Stimulated activated CD4-positive, alpha-beta T cell treated with anti-CD3 and anti-CD28 coated beads, Interleukin-1b, Interleukin-23, amount 100 ng/mL, for 48 hours (primary cell): ENCODE measurements at places on chromosomes 6 and 20.

GRCh38 chr20:60113771-60114170, 155.5 kb downstream of the CDH26 start:
- no peak for DNase-seq

GRCh38 chr6:155248008-155249001, 15.5 kb upstream of the CLDN20 start:
- DNase-seq: peak; percentile 19

DNA sequence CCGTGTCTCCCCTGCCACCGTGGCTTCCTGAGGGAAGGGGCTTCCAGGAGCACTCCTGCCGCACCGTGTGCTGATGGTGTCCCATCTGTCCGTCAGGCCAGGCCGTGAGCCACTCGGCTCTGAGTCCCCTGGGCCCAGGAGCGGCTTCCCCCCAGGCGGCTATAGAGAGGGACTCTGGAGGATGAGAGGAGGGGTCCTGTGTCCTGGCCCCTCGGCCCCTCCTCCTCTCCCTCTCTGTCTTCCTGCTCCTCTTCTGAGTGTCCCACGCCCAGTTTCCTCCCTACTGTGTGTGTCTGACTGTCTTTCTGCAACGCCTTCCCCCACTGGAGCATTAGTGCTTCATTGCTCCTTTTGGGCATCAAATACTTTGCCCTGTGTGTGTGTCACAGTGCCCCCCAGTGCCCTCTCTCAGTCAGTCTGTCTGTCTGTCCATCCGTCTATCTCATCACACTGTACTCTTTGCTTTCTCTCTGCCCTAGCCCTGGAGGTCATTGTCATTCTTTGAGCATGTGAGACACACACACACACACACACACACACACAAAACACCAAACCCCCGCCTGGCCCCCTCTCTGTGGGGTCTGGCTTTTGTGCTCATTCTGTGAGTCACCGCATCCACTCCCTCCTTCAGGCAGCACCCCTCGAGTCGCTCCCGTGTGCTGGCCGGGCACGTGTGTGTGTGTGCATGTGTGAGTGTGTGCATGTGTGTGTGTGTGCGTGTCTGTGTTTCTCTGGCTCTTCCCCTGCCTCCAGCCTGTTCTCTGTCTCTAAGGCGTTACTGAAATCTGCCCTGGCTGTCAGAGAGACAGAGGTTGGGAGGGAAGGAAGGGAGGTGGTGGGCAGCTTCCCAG, 71.9 kb downstream of the SRC start:
- no peak for DNase-seq

GRCh38 chr20:17990278-17990972, 21.6 kb downstream of the MGME1 start:
- no peak for DNase-seq

DNA sequence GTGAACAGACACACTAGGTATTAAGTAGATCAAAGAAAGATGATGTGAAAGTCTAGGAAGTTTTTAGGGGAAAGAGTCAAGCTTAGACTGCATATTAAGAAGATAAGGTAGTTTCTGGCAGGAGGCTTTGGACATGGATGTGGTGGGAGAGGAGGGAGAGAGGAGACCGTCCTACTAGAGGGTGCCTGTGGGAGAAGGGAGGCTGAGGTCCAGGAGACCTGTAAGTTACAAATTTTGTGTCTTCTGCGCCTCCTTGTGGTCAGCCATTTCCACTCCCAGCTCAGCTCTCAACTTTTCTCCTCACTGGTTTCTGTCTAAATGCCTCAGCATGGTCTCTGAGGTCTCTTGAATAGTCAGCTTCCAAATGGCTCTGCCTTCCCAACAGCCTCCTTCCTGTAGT, 193.5 kb downstream of the UNC5CL start:
- DNase-seq: peak; percentile 4

- no peak for DNase-seq
Observed at GRCh38 chr6:154165478-154165877, 126.4 kb downstream of the OPRM1 start.

DNA sequence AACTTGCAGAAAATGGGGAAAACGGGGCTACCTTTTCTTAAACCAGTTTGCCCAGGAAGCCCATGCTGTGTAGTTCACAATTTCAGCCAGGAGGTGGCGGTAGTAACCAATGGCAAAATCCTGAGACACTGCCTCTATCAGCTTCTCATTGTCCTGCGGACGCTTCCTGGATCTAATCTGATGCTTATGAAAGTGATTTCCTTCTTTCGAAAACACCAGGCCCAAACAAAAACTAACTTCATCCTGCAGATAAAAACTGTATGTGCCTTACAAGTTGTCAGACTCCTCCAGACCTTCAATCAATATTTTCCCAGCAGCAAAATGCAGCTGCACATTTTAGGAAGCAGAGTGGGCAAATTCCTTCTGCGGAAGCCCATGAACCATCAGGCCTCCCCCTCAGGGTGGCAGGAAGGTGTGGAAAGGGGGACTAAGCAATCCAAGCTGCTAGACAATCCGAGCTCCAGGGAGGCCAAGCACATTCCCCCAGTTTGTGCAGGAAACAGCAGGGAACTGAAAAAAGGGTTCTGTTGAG, 88.5 kb downstream of the LY86 start:
- DNase-seq: peak; percentile 78

DNA sequence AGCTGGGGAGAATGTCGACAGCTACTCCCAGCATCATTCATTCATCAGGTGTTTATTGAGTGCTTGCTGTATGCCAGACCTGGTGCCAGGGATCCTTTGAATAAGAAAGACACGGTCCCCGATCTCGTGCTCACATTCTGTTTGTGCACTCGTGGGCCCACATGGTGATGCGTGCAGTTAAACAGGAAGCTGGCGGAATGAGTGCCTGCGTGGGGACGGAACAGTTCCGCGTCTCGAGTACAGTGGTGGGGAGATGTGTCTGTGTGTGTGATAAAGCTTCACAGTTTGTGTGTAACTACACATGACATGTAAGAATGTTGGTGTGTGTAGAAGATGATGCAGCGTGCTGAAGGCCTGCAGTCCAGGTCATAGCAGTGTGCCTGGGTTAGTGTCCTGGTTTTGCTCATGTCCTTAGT, 6.5 kb downstream of the RBM38 start:
- peak; percentile 49 for DNase-seq

DNA sequence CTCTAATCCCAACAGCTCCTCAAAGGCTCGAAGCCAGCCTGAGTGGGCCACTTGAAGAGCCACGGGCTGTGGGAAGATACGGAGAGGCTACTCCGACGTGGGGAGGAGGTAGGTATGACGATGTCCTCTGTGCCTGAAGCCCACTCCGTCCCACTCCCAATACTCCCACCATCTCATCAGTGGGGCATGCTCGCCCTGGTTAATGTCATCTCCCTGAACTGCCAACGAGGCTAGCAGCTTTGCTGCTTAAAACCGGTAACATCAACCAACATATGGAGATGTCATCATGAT, 11.1 kb downstream of the NRN1 start:
- DNase-seq: no peak

DNA sequence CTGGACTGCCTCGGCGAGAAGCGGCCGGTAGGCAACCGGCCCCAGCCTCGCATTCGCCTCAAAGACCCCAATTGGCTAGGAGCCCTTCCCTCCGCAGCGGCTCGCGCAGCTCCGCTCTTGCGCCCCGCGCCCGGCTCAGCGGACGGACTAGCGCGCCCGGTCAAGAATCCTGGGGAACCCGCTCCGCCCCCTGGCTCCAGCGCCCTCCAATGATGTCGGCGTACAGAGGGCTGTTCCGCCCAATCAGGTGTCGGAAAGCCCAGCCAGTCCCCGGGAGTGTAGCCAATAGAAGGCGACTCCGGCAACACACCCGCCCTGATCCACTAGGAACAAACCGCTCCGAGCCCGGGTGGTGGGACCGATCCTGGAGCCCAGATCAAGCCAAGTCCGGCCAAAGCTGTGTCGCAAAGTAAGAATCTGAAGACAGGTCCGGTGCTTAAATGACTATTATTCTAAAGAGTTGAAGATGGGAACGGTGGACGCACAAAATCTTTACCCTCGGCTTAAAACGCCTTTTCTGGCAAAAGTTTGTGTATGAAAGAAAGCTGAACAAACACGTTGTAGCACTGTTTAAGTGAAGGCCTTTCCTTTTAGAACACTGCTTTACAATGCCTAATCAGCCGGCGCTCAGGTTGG, 132.2 kb downstream of the OGFRL1 start:
- peak; percentile 24 for DNase-seq

DNA sequence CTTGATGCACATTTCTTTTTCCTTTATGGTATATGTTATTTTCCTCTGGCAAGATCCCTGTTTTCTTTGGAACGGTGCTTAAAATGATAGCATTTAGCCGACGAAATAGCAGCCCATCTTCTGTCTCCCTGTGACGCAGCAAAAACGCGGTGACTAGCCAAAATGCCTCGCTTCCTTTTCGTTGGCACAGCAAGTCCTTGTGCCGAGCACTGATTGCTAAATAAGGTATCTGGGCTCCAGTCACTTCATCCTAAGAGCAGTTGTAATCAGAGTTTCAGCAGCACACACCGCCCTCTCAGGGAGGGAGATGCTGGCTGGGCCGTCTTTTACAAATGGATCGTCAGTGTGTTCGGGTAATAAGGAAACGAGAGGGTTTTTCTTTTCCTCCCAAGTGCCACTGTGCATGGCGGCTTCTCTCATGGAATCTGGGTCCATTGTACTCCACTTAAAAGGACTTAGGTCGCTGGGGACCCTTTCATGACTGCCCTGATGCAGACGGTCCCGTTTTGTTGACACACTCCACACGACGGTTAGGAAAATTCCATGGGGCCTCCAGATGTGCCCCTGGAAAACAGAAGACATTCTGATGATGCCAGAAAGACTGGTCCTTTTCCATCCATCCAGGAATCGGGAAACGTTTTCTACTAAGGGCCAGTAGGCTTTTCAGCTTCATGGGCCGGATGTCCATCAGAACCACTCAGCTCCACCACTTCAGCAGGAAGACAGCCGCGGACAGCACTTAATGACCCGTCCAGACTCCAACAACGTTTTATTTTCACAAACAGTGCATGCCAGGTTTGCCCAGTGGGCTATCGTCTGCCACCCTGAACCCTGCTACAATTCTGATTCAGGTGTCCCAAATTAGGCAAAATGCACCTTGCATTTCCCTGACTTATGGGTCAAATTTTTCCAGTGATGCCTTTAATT, 185.5 kb downstream of the CDH4 start:
- DNase-seq: no peak

GRCh38 chr20:57442888-57443239, 51.7 kb downstream of the RBM38 start:
- no peak for DNase-seq

DNA sequence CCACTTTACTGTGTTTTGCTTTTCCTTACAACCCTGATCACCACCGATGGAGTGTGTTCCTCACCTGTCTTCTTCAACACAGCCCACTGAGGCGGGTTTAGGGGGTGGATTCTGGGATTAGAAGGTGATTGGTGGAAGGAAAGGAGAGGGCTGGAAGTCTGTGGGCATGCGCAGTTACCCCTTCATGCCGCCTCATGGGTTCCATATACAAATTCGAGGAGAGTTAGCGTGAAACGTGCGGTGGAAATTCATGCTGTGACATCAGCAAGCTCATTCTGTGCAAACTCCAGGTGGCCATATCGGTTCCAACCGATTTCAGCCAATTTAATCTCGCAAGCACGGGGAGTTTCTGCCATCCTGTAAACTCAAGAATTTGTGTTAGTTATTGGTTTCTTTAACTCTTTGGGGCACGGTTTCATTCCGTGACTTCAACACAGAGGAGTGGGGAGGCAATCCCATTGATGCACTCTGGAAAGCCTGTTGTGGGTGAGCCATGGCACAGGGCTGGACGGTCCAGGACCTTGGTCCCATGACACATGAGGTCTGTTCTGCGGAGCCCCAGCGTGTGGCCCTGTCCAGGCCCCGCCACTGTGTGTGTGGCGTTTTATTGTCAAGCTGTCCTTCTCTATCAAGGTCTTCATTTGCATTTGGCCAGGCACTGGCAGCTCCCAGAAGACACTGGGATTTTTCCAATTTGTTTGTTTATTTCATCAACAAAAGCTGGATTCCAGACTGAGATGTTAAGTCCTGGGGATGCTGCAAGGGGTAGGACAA, 482.8 kb upstream of the SULF2 start:
- DNase-seq: no peak

- peak; percentile 13 for DNase-seq
Observed at GRCh38 chr6:5665173-5665572, 341.6 kb downstream of the NRN1 start.

DNA sequence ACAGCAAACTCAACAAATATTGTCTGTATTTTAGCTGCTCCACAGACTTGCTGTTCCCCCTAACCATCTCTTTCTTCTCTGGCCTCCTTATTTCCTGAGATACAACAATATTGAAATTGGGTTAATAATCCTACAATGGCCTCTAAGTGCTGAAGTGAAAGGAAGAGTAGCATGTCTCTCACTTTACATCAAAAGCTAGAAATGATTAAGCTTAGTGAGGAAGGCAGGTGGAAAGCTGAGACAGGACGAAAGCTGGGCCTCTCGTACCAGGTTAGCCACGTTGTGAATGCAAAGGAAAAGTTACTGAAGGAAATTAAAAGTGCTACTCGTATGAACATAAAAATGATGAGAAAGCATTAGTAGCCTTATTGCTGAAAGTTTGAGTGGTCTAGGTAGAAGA, 63.8 kb downstream of the ELOVL5 start:
- DNase-seq: peak; percentile 23

GRCh38 chr6:124530926-124531325, 431.3 kb upstream of the RNF217 start:
- no peak for DNase-seq

DNA sequence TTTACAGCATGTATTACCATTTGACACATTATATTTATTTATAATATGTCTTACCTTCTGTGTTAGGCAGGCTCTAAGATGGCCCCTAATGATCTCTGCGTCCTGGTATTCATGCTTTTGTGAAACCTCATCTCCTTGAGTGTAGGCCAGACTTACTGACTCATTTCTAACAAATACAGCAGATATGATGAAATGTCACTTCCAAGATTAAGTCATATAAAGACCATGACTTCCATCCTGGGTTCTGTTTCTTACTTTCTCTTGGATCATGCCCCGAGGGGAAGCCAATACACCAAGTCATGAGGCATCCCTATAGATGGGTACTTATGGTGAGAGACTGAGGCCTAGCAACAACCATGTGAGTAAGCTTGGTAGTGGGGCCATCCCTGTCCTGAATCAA, 30.2 kb downstream of the ZHX3 start:
- peak; percentile 11 for DNase-seq

GRCh38 chr6:69935079-69935478, 68.7 kb downstream of the COL19A1 start:
- no peak for DNase-seq

GRCh38 chr6:89010825-89011224, 47.4 kb upstream of the RNGTT start:
- DNase-seq: no peak

- DNase-seq: no peak
Observed at GRCh38 chr6:170084166-170084730, 206.6 kb downstream of the DLL1 start.

DNA sequence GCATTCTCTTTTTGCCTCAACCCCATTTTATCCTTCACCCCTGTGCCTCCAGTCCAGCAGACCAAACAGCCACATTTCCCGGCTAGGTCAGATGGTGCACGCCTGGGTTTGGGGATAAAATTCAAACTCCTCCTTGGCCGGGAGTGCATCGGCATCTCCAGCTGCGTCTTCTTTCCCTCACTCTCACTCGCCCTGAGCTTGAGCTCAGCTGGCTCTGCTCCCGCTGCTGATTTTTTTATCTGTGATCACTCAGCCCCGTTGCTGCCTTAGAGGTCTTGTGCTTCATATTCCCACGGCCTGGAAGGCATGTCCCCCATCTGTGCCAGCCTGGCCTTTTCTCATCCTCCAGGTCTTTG, 6.8 kb upstream of the EZR start:
- DNase-seq: no peak

- no peak for DNase-seq
Observed at GRCh38 chr20:5361176-5361575, 44.4 kb upstream of the PROKR2 start.

GRCh38 chr20:46087161-46087560, 2.6 kb downstream of the NCOA5 start:
- DNase-seq: no peak
